ENCODE measurements at places on chromosomes 2 and 18.

DNA sequence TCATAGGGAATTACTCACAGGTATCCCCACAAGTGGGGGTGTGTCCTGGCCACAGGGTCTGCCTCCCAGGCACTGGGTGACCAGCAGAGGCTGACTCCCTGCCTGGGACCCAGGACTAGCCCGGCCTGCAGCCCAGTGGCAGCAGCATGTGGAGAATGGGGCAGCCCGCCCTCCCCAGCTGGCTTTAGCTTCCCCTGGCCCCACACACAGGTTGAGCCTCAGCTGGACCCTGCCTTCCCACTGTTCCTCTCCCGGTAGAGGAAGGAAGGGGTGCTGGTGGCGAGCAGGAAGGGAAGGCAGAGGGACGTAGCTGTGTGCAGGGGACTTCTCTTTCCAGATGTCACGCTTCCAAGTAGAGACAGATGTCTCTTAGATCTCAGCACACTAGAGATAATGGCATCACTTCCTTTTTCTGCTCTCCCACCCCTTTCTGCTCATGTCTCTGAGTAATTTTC, 51.4 kb downstream of the EMILIN2 start:
- DNase-seq: peak; percentile 46

- DNase-seq: no peak
Observed at GRCh38 chr2:195122653-195123052, 534.4 kb upstream of the SLC39A10 start.

GRCh38 chr2:181395851-181396250, 61.3 kb upstream of the ITGA4 start:
- DNase-seq: no peak

- no peak for DNase-seq
Observed at GRCh38 chr2:173436088-173436487, 81.4 kb downstream of the CDCA7 start.

DNA sequence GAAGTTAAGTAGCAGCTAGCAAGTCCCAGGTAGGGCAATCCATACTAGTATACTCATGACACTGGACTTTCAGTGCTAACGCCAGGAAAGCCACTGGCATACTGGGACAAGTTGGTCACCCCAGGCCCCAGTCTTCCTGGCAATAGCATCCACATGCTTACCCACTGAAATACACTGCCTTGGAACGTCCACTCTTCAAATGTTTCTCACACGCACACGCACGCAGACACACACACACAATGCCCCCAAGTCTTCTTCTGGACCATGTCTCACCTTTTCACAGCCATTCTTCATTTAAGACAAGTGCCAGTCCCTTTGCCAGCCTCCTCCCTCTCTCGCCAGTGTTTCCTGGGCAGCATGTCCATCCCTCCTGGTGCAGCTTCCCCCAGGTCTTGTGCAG, 8.7 kb upstream of the TEX261 start:
- no peak for DNase-seq

DNA sequence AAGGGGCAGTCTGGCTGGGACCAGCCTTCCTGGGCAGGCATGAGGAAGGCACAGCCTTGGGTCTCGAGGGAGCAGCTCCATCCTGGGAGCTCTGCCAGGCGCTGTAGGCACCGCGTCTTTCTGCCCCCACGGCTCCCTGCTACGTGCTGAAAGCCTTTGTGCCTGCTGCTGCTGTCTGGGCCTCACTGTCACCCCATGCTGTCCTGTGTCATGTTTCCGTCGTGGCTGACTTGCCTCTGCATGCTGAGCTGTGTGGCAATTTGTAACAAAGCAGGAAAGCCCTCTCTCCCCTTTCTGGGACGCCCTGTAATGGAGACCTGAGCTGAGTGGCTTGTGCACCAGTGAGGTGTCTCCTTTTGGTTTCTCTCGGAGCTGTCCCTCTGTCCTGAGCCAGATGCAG, 152.5 kb downstream of the TSN start:
- no peak for DNase-seq

GRCh38 chr2:159706385-159706980, 5.8 kb upstream of the MARCHF7 start:
- no peak for DNase-seq

- no peak for DNase-seq
Observed at GRCh38 chr2:3033315-3033714, 344.3 kb downstream of the EIPR1 start.

DNA sequence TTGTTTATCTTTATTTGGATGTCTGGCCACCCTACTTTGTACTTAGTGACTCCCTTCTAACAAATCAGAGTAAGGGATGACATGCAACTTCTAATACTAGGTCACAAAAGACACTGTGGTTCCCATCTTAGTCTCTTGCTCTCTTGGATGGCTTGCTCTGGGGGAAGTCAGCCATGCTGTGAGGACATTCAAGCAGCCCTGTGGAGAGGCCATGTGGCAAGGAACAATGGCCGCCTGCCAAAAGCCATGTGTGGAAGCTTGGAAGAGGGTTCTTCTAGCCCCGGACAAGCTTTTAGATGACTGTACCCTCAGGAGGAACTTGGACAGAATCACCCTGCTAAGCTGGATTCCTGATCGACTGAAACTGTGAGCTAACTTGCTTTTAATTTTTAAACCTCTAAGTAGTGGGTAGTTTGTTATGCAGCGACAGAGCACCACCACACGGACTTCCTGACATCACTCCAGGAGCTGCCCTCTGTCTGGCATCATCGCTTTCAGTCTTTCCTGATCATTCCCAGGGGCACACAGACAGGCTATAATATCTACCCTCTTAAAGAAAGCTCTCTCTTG, 116.8 kb upstream of the ODC1 start:
- DNase-seq: no peak

DNA sequence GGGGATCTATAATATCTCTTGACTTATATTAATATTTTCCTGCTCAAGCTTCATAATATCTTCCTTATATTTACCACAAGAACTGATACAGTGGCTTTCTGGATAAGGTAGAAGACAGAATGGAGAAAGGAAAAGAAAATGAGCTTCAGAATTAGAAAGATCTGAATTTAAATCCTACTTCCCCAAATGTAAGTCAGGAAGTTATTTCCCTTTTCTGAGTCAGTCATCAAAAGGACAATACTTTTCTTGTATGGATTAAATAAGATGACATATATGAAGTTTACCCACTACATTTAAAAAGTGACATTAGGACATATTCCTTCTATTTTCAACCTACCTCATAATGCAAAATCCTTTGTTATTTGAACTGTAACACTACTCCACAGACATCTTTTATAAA, 19.0 kb downstream of the KRCC1 start:
- DNase-seq: no peak

DNA sequence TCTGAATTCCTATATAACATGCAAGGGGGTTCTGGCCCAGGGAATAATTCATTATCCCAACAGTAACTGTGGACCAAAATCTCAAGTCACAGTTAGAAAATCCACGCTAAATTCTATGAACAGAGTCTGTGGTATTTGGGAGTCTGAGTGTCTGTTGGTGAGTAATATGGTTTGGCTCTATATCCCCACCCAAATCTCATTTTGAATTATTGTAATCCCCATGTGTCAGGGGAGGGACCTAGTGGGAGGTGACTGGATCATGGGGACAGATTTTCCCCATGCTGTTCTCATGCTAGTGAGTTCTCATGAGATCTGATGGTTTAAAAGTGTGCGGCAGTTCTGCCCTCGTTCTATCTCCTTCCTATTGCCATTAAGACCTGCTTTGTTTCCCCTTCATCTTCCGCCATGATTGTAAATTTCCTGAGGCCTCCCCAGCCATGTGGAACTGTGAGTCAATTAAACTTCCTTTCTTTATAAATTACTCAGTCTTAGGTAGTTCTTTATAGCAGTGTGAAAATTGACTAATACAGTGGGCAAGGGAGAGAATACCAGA, 68.3 kb downstream of the NBAS start:
- DNase-seq: no peak

DNA sequence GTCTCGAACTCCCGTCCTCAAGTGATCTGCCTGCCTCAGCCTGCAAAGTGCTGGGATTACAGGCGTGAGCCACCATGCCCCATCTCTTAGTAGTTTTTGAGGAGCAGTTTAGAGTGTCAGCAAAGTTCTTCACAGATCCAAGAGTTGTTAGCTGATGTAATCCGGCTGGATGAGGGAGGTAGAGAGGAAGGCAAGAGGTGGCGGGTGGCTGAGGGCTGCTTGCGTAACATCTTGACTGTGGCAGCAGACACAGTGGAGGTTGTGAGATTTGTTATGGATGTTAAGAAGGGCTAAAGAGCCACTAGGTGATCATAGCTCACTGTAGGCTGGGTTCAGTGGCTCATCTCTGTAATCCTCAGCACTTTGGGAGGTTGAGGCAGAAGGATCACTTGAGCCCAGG, 19.5 kb upstream of the FAM136A start:
- DNase-seq: no peak

DNA sequence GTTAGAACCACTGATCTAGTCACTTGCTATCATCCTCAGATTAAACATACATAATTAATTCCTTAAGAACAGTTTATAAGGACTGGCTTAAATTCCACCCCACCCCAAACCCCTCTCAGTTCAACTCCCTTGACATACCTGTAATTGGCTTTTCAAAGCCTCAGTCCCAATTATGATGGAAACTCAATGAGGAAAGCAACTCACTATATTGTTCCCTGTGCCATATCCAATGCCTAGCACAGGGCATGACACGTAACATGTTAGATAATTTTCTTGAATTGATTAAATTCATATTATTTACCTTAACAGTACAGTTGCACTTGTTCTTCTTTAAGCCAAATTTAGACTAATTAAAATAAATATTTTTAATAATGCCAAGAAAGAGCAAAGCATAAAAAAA, 465.1 kb upstream of the CHAC2 start:
- DNase-seq: no peak

DNA sequence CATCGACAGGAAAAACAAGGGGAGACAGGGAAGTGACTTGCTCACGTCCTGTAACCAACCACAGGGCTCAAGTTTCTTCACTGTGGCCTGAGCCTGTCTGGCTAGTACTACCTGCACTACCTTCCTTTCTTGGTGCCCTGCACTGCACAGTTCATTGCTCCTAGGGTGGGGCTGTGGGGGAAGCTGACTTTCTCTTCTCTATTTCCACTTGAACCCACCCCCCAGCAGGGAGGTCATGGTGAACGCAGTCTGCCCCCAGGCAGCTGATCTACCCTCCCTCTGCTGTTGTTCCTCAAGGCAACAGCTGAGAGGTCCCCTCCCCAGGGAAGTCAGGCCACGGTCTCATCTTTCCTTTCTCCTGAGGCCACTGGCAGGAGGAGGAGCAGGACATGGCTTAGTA, 532.1 kb downstream of the SOX11 start:
- no peak for DNase-seq

- DNase-seq: no peak
Observed at GRCh38 chr2:216394881-216395280, 17.4 kb upstream of the SMARCAL1 start.

DNA sequence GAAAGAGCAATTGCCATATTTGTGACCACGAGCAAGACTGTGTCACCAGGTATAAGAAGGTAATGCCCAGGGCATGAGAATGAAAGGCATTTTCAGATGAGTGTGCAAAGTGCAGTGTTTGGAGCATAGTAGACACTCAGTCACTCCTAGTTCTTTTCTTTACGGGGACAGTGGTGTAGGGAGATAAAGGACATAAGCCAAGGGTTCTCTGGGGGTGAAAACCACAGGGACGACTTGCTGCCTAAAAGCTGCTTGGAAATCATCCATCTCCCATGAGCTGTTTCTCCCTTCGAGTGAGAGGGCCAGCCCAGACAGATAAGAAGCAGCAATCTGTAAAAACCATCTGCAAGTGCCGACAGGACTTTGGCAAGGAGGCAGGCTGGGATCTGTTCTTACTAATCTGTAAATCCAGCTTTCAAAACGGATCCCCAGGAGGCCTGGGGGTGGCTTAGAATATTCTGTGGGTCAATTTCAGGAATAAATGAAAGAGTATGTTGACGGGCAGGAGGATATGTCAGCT, 221.6 kb downstream of the LPIN1 start:
- peak; percentile 42 for DNase-seq

DNA sequence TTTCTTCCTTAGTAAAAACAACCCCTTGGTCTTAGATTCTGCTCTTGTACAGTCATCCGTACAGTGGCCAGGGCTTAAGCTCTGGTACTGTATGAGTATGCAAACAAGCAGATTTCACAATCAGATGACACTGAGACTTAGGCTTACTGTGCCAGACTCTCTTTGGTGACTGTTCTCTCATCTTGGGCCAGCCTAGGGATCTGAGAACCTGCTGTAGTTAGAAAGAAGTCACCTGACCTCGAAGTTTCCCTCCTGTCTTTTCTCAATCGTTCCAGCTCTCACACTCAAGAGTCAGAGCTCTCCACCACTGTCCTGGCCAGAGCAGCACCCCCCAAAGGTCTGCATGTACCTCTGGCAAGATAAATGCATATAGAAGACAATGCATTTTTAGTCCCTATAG, 63.2 kb downstream of the ZEB2 start:
- peak; percentile 3 for DNase-seq

DNA sequence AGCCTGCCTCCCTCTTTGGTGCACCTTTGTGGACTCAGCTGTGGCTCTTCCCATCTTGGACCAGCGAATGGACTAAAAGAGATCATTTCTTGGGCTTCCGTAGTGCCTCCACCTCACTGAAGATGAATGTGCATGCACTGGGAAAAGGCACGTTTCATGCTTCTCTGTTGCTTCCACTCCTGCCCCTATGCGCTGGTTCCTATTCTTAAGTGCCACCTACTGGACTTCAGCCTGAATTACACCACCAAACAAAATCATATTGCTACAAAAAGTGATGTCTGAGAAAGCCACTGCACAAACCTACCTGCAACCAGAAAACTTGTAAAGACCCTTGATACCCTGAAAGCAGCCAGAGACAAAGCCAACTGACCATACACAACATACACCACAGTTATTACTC, 695.6 kb downstream of the TSN start:
- peak; percentile 9 for DNase-seq

DNA sequence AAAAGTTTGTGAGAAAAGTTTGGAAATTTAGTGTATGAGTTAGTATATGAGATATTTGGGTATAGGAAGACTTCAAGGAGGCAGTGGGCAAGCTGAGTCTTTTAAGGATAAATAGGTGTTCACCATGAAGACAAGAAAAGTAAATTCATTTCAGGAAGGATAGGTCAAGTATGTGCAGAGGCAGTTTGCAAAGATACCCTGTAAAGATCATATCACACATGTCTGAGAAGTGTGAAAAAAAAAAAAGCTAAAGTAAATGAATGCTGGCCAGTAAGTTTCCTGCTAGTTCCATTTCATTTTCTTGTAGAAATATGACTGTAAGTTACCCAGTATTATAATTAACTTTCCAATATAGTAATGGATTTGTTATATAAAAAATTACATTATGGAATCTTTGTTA, 131.0 kb downstream of the PHLPP1 start:
- no peak for DNase-seq

- DNase-seq: no peak
Observed at GRCh38 chr2:226865273-226865672, 29.4 kb downstream of the RHBDD1 start.

- DNase-seq: no peak
Observed at GRCh38 chr18:58542426-58543159, 86.3 kb downstream of the ALPK2 start.

GRCh38 chr2:51387235-51387634, 355.3 kb upstream of the NRXN1 start:
- no peak for DNase-seq
